KG1 (cell line): ENCODE measurements at places on chromosomes 1 and 21.

- no peak for DNase-seq
Measured at GRCh38 chr1:32998064-32998463, 33.5 kb upstream of the RNF19B start.

- DNase-seq = peak; percentile 61
Measured at GRCh38 chr1:167221738-167222610, 1.3 kb downstream of the POU2F1 start.

DNA sequence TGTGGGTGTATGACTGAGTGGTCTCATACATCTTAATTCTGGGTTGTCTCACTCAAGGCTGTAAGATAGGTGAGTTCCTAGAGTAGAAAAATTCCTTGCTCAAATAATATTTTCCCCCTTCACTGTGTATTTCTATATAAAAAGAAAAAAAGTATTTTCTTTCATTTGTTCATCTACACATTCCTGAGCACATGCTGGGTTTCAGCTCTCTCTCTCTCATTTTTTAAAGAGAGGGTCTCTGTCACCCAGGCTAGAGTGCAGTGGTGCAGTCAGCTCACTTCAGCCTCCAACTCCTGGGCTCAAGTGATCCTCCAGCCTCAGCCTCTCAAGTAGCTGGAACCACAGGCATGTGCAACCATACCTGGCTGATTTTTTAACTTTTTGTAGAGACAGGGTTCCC is 22.0 kb downstream of the DDI2 start:
- DNase-seq = no peak

DNA sequence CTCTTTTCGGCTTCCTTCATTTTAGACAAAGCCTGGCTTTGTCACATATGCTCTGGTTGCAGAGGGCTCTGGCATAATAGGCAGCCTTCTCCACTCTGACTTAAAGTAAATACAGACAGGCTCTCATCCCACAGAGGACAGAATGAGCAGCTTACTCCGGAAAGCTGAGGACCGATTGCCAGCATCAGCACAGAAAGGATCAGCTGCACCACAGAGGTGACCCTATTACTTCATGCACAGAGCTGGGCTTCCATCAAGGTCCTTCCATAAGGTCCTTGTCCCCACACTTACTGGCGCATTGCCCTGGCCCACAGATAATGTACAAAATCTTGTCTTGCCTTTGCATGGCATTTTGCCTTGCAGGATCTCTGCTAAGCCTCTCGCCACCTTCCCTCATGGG is 67.6 kb downstream of the SEC16B start:
- no peak for DNase-seq

DNA sequence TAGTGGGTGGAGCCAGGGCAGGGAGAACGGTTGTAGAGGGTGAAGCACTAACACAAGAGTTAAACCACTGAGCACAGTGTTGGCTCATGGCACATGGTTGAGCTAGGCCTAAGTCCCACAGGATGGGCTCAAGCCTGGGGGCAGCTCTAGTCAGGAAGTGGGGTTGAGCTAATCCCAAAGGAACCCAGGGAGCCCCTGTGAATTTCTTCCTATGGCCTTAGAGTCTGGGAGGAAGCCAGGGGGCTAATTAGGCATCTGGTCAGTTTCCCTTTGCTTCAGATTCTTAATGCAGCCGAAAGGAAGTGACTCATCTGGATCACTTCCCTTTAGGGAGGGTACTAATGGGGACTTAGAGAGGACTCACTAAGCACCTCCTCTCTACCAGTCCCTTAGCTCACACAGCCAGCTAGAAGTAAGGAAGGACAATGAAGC is 10.1 kb downstream of the CFAP45 start:
- peak; percentile 16 for DNase-seq

DNA sequence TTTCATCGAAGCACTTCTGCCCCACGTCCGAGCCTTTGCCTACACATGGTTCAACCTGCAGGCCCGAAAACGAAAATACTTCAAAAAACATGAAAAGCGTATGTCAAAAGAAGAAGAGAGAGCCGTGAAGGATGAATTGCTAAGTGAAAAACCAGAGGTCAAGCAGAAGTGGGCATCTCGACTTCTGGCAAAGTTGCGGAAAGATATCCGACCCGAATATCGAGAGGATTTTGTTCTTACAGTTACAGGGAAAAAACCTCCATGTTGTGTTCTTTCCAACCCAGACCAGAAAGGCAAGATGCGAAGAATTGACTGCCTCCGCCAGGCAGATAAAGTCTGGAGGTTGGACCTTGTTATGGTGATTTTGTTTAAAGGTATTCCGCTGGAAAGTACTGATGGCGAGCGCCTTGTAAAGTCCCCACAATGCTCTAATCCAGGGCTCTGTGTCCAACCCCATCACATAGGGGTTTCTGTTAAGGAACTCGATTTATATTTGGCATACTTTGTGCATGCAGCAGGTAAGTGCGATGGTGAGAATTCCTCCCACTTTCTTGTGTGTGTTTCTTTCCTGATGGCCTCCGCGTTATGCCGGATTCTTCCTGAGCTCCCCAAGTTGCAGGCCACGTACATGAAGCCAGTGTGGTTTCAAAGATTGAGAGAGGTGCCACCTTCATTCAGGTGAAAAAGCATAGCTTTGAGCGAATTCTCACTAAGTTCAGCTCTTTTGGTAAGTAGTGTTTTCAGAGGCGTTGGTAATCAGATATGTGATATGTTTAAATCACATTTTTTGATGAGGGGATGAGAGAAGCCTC is 6.0 kb downstream of the NFIA start:
- DNase-seq = no peak

- DNase-seq = no peak
Measured at GRCh38 chr1:21302747-21303715, 12.8 kb upstream of the ECE1 start.

DNA sequence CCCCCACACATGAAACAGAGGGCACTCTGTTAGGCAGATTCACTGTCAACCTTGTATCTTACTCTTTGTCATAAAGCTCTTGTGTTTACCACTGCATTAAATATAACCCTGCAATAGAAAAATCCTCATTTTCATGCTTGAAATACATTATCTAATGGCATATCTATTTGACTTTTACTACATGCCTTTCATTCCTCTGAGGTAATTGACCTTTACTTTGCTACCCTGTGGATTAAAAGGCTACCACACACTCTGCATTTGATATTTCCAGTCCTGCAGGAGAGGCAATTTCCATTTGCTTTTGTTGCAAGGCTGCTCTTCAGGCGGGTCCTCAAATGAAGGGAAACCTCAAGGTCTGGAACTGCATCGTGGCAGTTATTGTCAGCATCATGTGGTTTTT is 238.0 kb downstream of the NTNG1 start:
- no peak for DNase-seq

- no peak for DNase-seq
Measured at GRCh38 chr1:203402629-203403337, 51.9 kb upstream of the FMOD start.

GRCh38 chr1:61269602-61270001 is 187.2 kb downstream of the NFIA start:
- DNase-seq = no peak

- DNase-seq = no peak
Measured at GRCh38 chr1:54768093-54768492, 3.8 kb upstream of the PARS2 start.

- DNase-seq = peak; percentile 73
Measured at GRCh38 chr1:47192458-47193384, 2.9 kb upstream of the PDZK1IP1 start.

GRCh38 chr21:27406300-27407009 is 439.6 kb upstream of the ADAMTS5 start:
- no peak for DNase-seq

GRCh38 chr21:25997788-25998611 is 172.6 kb downstream of the APP start:
- DNase-seq = no peak

- no peak for DNase-seq
Measured at GRCh38 chr1:234710381-234710780, 100.4 kb upstream of the IRF2BP2 start.

DNA sequence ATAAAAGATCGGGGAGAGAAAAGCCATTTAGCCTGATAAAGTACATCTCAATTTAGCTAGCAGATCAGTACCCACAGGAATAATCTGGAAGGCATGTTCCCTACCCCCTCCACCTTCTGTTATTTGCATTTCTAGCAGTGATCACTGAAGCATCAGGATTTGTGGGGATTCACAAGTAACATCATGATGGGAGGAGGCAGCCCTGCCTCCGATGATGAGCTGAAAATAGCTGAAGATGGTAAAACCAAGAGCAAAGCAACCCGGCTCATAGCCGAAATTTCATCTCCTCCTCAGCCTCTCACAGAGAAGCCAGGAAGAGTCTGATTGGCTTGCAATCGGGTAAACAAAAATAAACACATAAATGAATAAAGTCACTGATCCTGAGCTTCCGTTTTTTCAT is 2.4 kb downstream of the CCSAP start:
- no peak for DNase-seq

DNA sequence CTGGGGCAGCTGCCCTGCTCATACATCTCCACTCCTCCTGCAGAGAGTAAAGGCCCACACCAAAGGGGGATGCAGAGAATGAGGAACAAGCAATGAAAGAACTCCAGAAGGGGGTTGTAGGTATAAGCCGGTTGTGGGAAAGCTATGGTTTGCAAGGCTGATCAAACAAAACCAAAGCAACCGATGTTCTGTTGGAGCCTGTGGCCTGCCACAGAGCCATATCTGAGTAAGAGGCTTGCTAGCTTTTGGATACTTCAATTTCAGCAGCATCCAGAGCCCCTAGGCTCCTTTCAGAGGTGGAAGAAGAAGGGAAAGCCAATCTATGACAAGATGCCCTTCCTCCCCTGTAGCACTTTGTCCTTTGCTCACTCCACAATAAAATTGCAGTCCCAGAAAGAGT is 163.2 kb downstream of the RRAGC start:
- no peak for DNase-seq

- no peak for DNase-seq
Measured at GRCh38 chr1:77686796-77687518, 4.5 kb upstream of the ZZZ3 start.

DNA sequence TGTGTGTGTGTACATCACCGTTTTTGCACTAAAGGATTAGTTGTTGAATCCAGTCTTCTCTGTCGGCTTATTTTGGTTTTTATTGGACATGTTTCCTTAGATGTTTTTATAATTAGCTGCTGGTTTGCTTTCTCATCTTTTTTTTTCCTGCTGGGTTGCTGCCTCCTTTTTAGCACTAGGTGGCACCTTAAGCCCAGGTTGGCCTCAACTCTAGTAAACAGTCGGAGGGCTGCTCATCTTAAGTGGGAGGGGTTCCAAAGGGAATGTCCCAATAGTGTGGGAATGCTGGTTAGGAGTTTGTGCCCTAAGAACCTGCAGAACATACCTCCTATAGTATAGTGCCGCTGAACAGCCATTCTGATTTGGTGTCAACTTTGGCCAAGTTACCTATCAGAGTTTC is 570.1 kb upstream of the CXADR start:
- no peak for DNase-seq

DNA sequence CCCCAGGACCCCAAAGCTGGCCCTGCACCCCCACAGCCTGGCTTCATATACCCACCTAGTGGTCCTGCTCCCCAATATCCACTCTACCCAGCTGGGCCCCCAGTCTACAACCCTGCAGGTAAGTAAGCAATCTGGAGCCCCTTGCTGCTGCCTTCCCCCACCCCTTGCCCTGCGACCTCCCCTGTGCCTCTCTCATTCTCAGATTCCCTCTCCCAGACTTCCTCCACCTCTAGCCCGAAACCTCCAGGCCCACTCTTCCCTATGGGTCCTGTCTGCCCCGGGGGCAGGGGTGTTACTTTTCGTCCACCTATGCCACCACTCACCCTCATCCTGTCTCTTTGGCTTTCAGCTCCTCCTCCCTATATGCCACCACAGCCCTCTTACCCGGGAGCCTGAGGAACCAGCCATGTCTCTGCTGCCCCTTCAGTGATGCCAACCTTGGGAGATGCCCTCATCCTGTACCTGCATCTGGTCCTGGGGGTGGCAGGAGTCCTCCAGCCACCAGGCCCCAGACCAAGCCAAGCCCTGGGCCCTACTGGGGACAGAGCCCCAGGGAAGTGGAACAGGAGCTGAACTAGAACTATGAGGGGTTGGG is 2.9 kb downstream of the SHISA4 start:
- DNase-seq = no peak

GRCh38 chr1:245229051-245229450 is 74.3 kb downstream of the KIF26B start:
- DNase-seq = no peak

DNA sequence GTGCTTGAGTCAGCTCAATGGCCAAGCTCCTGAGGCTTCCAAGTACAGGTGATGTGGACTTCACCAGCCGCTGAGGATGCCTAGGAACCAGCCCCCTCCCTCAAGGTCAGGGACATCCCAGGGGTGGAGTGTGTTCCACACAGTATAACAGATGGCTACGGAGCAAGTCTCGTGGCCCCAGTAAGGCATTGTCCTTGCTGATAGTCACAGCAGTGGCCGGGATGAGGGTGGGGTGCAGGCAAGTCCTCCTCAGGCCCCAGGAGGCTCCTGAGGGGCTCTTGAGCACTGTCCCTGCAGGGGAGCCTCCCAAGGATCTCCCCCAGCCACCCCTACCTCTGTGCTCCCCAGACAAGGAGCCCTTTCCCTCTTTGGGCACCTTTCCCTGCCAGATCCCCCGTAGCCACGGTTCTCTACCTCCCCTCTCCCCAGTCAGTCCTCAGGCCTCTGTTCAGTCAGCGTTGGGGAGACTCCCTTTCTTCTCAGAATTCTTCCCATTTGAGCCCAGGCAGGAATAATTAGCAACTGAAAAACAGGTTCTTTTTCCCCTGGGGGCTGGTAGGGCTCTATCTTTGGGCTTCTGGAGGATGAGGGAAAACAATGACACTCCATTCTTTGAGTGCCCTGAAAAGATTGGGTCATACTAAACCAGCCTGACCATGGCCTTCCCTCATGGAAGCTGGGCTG is 7.1 kb upstream of the THEM5 start:
- no peak for DNase-seq
